NB4 (cell line): ENCODE measurements at places on chromosomes 13 and 19.

GRCh38 chr19:51691584-51692428 lies 1.3 kb upstream of the SPACA6 start:
- no peak for DNase-seq

DNA sequence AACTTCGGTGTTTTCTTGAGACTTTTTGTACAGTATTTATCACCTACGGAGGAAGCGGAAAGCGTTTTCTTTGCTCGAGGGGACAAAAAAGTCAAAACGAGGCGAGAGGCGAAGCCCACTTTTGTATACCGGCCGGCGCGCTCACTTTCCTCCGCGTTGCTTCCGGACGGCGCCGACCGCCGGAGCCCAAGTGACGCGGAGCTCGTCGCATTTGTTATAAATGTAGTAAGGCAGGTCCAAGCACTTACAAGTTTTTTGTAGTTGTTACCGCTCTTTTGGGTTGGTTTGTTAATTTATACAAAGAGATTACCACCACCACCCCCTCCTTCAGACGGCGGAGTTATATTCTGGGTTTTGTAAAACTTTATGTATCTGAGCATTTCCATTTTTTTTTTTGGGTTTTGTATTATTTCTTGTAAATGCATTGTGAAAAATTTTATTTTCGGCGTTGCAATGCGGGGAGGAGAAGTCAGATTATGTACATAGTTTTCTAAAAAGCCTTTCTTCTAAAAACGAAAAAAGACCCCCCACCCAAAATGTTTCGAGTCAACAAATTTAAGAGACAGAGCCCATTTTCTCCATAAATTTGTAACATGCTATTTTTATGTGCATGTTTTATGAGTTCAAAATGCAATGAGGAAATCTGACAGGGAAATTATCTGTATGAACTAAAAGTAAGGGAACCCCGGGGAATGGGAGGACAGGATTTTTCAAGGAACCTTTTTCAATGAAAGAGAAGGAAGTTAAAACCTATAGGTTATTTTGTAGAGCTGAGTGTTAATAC lies 2.3 kb downstream of the SOX1 start:
- no peak for DNase-seq

DNA sequence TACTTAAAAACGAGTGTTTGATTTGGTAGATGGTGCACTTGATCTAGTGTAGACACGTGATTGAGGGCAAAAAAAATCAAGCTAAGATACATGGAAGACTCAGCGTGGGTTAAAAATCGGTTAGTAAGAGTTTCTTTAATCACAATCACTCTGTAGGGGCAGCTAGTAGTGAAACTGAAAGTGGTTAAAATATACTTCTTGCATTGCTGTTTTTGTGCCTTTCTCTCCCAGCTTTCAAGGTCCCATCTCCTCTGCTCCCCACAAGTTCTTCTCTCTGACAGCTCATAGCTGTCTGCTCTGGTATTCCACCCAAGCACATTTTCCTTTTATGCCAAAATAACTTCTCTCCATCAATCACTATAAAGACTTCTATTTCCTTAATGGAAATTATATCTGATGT lies 1089.7 kb downstream of the EFNB2 start:
- DNase-seq = no peak

DNA sequence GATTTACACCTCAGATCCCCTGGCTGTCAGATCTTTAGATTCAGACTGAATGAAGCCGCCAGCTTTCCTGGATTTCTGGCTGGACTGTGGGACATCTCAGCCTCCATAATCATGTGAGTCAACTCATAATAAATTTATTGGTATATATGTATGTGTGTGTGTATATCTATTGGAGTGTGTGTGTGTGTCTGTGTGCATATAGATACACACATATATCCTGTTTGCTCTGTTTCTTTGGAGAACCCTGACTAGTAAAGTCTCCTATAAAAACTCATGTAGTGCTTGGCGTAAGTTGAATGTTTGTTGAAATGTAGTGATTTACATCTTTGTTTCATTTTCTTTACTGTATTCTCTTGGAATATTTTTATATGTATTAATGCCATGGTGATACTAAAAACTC lies 499.5 kb upstream of the KLF12 start:
- DNase-seq = no peak

DNA sequence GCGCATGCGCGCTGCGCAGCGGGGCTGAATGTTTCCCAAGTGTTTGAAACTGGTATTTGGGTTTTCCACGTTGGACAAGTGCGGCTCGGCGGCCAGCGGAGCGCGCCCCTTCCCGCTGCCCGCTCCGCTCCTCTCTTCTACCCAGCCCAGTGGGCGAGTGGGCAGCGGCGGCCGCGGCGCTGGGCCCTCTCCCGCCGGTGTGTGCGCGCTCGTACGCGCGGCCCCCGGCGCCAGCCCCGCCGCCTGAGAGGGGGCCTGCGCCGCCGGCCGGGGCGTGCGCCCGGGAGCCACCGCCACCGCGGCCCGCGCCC lies at the start of gene ING1:
Gene ING1, plus strand, starts transcription at position 59 of the 311 bp plus-strand sequence. CDS start 450 bp downstream, outside the sequence.
- DNase-seq = no peak

DNA sequence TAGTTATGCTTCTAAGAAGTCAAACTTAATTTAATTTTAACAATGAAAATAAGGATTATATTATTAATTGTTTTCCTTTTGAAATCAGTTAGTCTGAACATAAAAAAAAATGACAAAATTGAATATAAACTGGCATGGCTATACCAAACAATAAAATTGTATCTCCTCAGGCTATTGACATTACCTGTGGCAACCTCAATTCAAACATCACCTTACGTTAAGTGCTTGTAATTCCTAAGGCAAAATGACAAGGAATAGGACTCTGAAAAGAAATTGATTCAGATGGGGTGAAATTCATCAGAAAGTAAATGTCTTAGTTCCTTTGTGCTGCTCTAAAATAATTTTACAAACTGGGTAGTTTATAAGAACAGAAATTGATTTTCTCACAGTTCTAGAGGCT lies 89.5 kb downstream of the SLITRK6 start:
- DNase-seq = no peak

- DNase-seq = no peak
Observed at GRCh38 chr19:57648331-57649003, 15.5 kb downstream of the ZNF211 start.

DNA sequence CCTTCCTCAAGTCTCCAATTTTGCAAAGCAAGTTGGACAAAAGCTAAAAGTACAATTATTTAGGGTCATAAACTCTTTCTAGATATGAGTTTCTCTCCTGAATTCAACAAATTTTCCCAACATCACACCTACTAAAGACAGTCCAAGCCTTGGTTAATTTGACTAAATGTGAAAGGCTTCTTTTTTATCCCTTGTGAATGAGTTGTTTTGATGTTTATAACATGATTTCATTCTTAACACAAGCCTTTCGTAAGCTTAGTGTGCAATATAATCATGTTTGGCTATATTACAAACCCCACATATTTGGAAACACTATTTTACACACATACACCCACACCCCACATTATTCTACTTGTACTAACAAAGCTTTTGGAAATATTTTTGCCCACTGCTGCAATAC lies 57.3 kb downstream of the ZC3H13 start:
- no peak for DNase-seq

DNA sequence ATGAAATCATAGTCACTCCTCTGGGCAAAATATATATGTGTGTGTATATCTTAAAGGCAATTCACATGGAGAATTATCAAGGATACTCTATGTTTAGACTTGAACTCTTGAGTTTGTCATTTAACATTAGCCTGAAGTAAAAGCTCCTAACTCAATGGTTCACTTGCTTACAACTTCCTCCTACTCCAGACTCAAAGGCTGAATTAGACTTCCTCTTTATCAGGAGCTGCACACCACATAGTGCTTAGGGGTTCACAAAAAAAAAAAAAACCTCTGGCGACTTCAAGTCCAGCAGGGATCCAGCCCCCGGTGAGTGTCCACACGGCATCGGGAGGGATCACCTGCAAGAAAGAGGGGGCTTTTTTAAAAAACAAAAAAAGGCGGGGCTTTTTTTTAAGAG lies 68.2 kb upstream of the LSM14A start:
- DNase-seq = peak; percentile 66

DNA sequence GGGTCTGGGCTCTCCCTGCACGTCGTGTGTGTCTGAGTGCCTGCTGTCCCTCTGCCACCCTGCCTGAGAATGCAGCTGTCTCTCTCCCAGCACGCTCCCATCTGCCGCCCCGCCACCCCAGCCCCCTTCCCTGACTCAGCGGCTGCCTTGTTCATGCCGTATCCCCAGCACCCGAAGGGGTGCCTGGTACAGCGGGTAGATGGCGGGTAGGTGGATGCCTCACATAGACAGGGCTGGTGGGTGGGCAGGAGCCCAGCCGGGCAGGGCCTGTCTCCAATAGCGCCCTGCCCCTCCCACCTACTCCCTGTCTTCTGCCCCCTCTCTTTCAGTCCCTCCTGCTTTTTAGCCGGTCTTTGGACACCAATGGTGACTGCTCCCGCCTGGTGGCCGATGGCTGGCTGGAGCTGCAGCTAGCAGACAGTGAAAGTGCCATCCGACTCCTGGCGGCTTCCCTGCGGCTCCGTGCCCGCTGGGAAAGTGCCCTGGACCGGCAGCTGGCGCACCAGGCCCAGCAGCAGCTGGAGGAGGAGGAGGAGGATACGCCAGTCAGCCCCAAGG lies 30.3 kb downstream of the DHX34 start:
- peak; percentile 24 for DNase-seq

DNA sequence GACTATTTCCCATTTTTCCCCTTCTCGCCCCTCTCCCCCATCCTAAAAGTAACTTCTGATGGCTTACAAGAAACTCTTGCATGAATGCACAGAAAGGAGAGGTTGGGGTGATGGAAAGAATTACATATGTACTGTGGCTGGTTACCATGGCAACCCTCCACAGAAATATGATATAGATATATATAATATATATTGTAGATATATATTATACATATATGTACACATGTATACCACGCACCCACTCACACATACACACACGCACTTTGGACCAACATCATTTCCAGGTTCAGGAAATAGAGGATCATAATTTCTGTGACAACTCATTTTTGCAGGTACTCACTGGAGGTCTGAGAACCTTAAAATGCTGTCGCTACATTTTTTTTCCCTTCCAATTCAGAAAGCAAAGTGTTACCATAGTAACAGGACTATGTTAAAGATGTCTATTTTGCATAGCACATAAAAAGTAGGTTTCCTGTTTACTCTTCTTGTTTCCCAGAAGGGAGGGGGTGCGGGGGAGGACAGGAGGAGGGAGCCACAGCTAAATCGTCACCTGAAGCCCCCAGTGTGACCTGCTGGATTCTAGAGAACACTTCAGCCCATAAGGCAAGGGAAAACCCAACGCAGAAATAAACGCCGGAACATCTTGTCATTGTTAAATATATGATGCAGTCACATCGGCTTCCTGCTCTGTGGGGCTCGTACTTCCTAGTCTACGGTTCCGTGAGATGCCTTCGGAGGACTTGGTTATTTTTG lies 44.7 kb downstream of the EFNB2 start:
- DNase-seq = no peak

GRCh38 chr13:49935171-49936074 lies 717 bp downstream of the SPRYD7 start:
- peak; percentile 74 for DNase-seq

DNA sequence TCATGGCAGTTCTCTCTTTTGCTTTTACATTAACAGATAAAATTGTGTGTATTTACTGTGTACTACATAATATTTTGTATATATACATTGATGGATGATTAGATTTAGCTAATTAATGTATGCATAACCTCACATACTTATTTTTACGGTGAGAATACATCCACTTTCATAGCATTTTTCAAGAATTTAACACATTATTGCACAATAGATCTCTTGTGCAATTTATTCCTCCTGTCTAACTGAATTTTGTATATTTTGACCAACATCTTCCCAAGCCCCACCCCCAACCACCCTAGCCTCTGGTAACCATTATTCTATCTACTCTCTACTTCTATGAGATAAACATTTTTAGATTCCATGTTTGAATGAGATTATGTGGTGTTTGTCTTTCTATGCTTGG lies 194.7 kb downstream of the RBM26 start:
- DNase-seq = peak; percentile 37

- no peak for DNase-seq
Observed at GRCh38 chr13:31224963-31225559, 25.3 kb downstream of the B3GLCT start.

- DNase-seq = peak; percentile 6
Observed at GRCh38 chr13:105991622-105992277, 543.7 kb downstream of the EFNB2 start.

DNA sequence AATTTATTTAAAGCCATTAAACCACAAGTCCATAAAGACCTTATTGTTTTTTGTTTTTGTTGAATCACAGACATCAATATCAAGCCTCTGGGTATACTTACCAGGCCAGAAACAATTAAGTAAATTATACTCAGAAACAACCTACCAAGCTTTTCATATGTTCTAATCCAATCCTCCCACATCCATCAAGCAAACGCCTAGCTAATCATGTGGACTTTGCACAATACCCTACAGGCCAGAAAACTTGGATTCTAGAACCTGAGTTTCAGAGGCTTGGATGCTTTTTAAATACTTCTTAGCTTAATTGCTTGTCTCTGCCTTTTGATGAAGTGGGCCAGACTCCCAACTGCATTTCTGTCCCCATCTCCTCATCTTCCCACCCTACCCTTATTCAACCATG lies 39.9 kb downstream of the TGDS start:
- DNase-seq = no peak

DNA sequence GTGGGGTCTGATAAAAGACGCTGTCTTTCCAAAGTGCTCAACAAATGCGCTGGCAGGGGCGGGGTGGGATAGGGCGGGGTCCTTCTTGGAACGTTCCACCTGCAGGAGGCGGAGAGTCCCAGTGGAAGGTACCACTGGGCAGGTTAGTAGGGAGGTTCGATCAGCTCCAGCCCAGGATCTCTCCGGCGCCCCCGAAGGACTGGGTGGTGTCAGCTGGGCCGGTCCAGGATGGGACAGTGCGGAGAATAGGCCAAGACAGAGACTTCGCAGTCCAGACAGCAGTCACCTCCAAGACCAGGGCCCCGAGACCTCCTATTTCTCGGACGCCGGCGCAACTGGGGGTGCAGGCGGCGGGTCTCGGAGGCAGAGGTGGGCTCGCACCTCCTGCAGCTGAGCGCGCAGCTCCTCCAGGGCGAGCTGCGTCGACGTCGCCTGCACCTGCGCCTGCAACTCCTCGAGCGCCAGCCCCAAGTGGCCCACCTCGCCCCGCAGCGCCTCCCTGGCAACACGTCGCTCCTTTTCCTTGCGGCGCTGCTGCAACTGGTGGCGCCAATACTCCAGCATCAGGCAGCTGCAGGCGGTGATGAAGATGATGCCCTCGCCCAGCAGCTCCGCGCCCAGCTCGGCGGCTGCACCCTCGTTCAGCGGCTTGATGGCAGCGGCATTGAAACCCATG lies 21.6 kb downstream of the VASP start:
- no peak for DNase-seq

DNA sequence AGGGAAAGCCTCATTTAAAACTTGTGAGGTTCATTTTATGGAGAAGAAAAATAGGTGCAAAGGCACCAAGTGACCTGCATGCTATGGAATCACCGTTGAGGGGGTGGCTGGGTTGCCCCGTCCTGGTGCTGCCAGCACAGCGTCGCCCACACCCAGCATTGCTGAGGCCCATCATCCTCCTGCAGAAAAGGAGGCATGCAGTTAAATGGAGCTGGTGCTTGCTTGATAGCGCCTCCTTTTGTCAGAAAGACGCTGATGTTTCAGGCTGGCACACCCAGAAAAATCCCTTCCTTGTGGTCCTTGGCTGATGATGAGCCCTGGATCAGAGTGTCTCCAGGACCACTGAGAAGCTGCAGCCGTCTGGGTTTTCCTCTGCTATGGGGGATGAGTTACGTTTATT lies 36.9 kb downstream of the DHRS12 start:
- DNase-seq = peak; percentile 46
